ENCODE measurements at places on chromosomes 6 and 20.

GRCh38 chr6:156662025-156662445 is 115.1 kb upstream of the ARID1B start:
- DNase-seq = no peak

DNA sequence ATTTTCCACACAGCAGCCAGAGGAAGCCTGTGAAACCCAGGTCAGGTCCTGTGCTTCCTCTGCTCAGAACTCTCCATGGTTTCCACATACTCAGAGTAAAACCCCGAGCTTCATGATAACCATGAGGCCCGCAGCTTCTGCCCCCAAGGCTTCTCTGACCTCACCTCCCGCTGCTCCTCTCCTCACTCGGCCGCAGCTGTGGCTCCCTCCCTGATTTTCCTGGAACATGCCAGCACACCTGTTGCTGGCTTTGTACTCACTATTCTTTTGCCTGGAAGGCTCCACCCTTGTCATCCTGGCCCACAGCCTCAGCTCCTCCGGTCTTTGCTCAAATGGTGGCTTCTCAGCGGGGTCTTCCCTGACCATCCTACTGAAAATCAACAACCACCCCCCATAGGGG is 341.7 kb downstream of the PREX1 start:
- no peak for DNase-seq

DNA sequence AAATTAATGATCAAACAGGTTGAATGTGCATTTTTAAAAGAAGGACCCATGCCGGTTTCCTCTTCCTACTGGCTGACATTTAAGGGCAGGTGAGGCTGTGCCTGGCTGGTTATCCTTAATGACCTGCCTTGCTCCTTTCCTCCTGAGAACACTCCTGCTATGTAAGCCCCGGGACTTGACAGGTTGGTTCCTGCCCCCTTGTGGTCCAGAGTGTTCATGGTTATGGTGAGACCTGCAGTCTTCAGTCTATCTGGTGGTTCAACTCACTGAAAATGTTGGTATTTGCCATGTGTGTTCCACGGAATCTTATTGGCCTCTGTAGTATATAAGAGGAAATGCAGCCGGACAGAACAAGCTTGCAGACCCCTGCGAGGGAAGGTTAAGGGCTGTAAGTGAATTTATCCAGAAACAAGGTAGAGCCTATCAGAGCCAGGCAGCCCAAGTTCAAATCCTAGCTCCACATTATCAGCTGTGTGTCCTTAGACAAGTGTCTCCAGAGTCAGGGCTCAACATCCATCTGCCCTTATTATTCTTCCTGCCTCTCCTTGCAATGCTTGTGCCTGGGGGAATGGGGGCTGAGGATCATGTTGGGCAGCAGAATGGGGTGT is 5.2 kb upstream of the BPIFA3 start:
- DNase-seq = peak; percentile 47

DNA sequence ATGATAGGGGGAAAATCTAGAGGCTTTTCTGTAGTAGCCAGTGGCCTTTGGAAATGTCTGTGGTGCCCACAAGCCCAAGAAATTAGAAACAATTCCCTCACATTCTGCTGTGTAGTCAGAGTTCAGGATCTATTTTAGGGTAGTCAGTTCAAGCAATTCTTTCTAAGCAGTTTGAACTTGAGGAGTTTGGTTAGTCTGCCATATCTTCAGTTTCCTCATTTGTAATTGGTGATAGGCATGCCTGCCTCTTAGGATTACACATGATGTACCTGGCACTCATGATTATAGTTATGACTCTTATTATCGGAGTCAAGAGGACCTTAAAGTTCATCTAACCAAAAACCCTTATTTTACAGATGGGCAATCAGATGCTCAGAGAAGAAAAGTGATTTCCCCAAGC is 21.2 kb upstream of the MEP1A start:
- no peak for DNase-seq

- no peak for DNase-seq
These were observed 3.5 kb downstream of the SH3BGRL2 start for GRCh38 chr6:79634491-79635231.

DNA sequence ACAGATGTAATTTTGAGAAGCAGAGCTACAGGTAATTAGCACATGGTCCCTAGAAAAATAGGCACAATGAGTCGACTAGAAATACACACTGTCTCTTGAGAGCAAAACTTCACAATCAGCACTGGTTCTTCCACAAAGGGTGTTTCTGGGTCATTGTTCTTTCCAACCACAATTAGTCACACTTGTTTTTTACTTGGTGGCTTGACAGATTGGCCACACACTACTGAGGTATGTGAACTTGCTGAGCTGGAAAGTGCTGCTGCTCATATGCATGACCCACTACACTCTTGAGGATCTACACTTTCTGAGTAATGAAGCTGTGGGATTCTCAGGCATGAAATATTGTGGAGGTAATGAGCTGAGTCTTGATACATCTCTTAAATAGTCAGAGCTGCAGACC is 347.7 kb downstream of the BCKDHB start:
- DNase-seq = no peak

DNA sequence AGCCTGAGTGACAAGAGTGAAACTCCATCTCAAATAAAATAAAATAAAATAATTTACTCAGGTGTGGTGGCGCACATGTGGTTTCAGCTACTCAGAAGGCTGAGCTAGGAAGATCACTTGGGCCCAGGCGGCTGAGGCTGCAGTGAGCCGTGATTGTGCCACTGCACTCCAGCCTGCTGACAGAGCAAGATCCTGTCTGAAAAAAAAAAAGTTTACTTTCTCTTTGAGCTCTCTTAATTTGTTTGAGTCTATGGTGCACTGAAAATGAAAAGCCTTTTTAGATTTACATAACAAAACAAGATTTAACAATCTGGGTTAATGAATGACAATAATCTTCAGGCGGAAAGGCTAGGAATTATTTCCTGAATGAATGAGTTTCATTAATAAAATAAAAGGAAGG is 23.3 kb upstream of the NHSL1 start:
- DNase-seq = no peak

GRCh38 chr6:85362652-85363310 is 87.1 kb upstream of the NT5E start:
- no peak for DNase-seq
